ENCODE measurements at places on chromosomes 11 and 22. TPM values are rescaled to one million over a fixed set of nuclear protein-coding genes. Genes with fewer than 3 reads are reported as not detected.
A peak's percentile ranks its signal among the peaks of the same experiment; 100 is the strongest.

- peak; percentile 87 for DNase-seq
Measured at GRCh38 chr11:10653946-10654810, 39.4 kb downstream of the IRAG1 start.

DNA sequence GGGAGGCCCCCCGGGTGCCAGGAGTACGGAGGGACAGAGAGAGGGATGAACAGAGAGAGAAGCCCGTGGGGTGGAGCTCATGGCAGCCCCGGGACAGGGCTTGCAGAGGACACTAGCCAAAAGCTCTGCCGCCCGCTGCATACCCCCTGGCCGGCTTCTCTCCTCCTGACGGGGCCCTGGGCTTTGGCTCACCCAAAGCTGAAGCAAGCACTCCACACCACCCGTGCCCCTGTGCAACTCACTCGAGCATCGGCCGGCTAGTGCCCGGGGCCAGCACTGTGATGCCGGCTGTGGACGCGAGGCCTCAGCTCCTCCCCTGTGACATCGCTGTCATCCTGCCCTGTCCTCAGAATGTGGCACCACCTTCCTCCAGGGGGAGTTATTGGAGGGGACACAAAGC lies 429.6 kb downstream of the BRD1 start:
- DNase-seq: no peak

DNA sequence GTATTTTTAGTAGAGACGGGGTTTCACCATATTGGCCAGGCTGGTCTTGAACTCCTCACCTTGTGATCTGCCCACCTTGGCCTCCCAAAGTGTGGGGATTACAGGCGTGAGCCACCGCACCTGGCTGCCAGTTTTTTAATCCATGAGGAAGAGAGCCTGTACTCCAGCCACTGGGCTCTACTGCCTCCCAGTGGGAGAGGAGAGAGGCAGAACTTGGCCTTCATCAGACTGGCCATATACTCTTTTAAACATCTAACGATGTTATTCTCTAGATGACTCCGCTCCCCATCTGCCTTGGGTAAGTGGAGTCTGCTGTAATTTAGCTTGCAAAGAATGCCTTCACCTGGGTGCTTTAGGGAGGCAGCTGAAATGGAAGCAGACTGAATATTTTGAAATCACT lies 34.6 kb downstream of the SLC6A5 start:
- DNase-seq: no peak

GRCh38 chr11:57630171-57630570 lies 19.5 kb downstream of the YPEL4 start:
- no peak for DNase-seq

DNA sequence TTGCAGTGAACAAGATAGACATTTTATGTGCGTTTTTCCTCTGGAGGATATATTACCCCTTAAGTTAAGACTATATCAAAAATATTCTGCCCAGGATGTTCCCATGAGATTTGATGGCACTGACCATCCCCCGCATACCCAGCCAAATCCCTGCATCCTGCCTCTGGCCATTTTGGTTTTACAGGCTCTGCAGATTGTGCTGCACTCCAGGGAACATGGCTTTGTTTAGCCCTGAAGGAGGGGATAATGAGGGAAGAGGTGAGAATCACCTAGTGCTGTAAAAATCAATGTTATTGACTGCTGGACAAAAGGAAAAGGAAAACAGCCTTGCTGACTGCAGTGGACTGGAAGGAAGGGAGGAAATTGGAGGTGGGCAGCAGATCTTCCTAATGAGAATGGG lies 717.4 kb downstream of the DLG2 start:
- no peak for DNase-seq

The TRIM49D1 gene
- total RNA-seq: not detected

GRCh38 chr11:62806611-62807121 lies 1.4 kb upstream of the NXF1 start:
- peak; percentile 38 for DNase-seq

DNA sequence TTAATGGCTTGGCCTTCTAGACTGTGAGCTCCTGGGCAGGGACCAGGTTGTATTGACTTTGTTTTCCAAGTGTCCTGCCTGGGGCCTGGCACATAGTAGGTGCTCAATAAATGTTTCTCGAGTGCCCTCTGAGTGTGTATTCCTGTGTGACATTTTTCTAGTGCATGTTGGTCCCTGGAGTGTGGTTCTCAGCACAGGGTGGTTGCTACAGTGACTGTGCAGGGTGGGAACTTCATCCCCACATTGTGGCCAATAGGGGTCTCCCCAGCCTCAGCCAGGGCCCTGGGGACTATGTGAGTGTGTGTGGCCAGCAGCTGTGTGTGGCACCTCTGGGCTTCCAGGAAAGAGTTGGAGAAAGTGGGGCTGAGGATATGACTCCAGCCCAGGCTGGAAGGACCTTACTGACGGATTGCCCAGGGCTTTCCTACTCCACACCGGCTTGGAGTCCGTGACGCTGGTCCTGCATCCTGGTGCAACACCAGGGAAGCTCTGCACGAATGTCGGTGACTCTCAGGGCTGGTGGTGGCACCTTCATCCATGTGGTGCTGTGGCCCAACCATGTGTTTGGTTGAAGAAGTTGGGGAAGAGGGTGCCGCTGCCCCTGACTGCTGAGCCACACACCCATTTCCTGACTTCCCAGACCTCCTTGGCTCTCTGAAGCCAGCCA lies 9.0 kb upstream of the MARK2 start:
- peak; percentile 18 for DNase-seq

DNA sequence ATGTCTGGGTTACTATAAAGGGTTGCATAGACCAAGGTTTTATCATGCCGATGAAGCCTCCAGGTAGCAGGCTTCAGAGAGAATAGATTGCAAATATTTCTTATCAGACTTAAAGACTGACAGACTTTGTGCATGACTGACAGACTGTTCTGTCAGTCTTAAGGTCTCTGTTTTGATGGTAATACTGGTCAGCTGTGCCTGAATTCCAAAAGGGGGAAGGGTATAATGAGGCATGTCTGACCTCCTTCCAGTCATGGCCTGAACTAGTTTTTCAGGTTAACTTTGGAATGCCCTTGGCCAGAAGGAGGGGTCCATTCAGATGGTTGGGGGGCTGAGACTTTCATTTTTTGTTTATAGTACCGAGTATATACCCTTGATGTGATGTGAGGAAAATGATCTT lies 4.7 kb upstream of the KCTD14 start:
- no peak for DNase-seq

DNA sequence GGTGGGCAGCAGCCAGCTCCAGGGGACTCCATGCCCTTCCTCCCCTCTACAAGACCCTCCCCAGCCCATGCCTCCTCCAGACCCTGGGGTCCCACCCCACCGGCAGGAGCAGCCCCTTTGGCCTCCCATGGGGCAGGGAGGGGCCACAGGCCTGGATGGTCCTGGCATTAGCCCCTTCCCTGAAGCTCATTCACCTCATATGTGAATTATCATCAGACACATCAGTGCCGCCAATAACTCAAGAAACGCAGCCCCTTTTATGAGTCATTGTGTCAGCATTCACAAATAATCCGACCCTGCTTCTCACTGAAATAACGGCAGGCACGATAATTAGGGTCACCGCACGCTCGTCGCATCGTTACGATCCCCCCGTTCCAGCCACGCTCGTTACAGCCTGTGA lies 124.2 kb downstream of the BRD1 start:
- no peak for DNase-seq

The MRGPRX4 gene
- total RNA-seq: not detected

GRCh38 chr11:16902182-16902581 lies 112.0 kb downstream of the PLEKHA7 start:
- no peak for DNase-seq

The DNAJB7 gene
- total RNA-seq: not detected

DNA sequence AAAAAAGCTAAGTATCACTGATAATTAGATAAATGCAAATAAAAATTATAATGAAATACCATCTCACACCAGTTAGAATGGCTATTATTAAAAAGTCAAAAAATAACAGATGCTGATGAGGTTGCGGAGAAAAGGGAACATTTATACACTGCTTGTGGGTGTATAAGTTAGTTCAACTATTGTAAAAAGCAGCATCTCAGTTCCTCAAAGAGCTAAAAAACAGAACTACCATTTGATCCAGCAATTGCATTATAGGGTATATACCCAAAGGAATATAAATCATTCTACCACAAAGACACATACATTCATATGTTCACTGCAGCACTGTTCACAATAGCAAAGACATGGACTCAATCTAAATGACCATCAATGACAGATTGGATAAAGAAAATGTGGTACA lies 120.3 kb upstream of the ZBED5 start:
- no peak for DNase-seq

The FUT4 gene
- 5.6 TPM for total RNA-seq
